Peyer's patch (tissue), 4 donors: ENCODE measurements at places on chromosomes 3 and 15.
A peak's percentile ranks its signal among the peaks of the same experiment; 100 is the strongest.

GRCh38 chr15:74889883-74890664 lies at the start of gene MPI:
TSS of gene MPI (plus strand) at chr15:74890042. CDS start at chr15:74890074, 32 bp downstream.
- peak; percentile 93 for DNase-seq

GRCh38 chr3:176615826-176616225 lies 581.5 kb downstream of the TBL1XR1 start:
- no peak for DNase-seq

- DNase-seq, result no peak
Measured at GRCh38 chr3:187361835-187362234, 6.3 kb upstream of the RTP4 start.

- no peak for DNase-seq
Measured at GRCh38 chr15:76309601-76310330, 1.5 kb downstream of the ETFA start.

DNA sequence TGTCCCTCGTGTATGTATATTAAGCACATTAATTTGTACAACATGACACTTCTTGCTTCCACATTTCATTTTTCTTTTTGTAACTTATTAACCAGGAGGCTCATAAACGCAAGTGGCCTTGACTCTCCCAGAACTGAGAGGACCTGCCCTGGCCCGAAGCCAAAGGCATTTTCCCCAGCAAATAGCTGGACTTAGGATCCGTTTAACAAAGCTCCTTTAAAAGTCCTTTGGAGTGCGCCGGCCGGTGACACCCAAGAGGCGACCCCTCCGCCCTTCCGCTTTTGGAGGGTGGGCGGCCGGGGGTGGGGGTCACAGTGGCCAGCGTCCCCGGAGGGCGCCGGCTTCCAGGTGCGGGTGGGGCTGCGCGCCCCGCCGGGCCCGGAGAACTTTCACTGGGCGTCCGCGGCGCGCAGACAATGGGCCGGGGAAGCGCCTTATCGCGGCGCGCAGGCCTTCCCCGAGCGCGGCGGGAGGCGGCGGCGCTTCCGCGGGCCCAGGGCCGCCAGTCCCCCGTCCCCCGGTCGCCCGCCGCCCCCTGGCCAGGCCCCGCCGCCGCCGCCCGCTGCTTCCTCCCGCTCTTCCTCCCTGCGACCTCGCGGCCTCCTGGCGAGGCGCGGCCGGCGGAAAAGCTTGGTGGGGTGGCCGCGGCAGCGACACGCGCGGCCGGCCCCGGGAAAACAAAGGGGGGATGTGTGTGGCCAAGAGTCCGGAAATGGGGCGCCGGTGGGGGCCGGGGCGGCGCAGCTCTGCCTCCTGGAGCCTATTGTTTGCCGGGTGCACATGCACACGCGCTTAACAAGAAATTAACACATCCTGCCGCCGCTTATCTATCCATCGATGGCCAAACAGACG lies 613.4 kb downstream of the MCTP2 start:
- DNase-seq, result peak; percentile 88

GRCh38 chr3:160478338-160478737 lies 28.8 kb upstream of the TRIM59 start:
- DNase-seq, result no peak

DNA sequence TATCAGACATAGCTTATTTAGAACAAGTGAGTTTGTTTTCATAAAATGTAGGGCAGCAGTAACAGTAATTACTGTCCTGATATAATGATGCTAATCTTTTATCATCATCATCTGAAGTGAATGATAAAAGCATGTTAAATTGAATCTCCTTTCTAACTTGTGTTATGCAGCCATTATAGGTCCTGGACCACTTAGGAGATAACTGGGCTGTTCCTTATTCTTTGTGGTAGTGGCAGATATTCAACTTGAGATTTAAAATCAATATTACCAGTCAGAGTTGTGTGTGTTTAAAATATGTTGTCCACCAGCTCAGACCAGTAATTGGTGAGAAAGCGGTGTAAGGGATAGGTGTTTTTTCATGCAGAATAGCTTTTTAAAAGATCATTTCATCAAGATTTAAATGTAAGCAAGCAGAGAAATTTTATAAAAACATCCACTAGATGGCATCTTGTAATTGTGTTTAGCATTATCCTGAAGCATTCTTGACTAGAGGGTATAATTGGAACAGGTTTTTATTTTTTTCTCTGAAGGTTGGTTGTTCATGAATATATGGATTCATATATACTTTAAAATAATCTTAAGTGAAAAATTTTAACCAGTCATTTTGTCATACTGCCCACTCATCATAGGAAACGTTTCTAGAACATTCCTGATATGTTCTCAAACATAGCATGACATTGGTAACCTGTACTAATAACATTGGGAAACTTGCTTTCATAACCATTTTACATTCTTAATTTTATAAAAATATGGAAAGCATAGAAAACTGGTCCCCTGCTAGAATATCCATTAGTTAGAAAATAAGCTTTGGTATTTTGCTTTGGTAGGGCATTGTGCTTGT lies 153.9 kb downstream of the BBX start:
- no peak for DNase-seq

DNA sequence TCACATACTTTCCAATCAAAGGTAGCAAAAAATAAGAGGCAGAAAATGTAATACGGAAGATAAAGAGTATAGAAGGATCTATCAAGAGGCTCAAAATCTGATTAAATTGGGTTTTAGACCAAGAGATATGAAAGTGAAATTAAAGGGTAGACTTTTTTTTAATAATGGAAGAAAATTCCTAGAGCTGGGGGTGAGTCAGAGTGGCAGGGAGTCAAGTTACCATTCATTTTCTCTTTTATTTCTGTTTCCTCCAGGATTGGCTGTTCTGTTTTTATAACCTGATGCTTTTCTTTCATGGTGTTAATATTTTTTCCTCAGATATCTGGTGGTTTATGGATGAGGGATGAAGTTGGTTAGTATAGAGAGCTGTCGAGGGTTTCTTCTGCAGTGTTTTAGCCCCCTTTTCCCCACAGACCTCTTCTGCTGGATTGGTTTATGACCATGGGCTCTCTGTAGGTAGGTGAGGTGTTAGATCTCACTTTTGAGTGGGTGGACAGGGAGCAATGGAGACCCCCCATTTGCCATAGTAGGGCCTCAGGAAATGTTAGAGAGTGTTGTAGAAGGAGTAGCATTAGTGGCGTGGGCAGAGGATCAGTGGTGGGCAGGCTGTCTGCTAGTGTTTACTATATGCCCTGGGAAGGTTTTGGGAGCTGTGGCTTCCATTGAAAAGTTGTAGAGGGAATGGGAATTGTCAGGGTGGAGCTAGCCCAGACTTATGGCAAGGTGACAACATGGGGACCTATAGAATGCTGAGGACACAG lies 201.6 kb upstream of the GOLGA6L4 start:
- DNase-seq, result no peak

- no peak for DNase-seq
Measured at GRCh38 chr3:14898929-14899328, 48.5 kb upstream of the NR2C2 start.

- DNase-seq, result no peak
Measured at GRCh38 chr15:70704166-70704565, 59.2 kb downstream of the UACA start.

- no peak for DNase-seq
Measured at GRCh38 chr3:134918441-134918840, 123.4 kb downstream of the EPHB1 start.

DNA sequence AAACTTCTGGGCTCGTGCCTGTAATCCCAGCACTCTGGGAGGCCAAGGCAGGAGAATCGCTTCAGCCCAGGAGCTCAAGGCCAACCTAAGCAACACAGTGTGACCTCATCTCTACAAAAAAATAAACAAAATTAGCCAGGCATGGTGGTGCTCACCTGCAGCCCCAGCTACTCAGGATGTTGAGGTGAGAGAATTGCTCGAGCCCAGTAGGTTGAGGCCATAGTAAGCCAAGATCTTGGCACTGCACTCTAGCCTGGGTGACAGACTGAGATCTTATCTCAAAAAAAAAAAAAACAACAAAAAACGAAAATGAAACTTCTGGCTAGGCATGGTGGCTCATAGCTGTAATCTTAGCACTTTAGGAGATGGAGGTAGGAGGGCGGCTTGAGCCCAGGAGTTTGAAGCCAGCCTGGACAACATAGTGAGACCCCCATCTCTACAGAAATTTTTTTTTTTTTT lies 53.7 kb downstream of the PIK3CB start:
- no peak for DNase-seq

GRCh38 chr3:88991496-88991895 lies 115.9 kb upstream of the EPHA3 start:
- no peak for DNase-seq

- no peak for DNase-seq
Measured at GRCh38 chr3:52247409-52248164, 2.0 kb downstream of the PPM1M start.
